Liver (tissue), 10 donors: ENCODE measurements at places on chromosomes 7 and 10.

DNA sequence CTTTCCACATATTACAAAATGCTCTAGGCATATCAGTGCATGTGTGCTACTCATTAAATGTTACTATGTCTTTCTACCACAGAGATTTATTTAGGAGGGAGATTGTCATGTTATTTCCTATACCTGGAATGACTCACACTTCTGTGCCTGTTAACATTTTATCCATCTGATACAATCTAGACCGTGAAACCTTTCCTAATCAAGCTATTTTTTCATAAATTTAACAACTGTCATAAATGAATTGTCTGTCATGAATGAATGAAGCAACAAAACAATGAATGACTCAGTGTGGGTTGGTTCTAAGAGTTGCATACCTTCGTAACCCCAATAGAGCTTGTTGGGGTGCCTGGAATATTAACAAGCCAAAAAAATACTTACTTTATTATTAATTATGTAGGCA, 554.3 kb downstream of the GRM8 start:
- DNase-seq = no peak

DNA sequence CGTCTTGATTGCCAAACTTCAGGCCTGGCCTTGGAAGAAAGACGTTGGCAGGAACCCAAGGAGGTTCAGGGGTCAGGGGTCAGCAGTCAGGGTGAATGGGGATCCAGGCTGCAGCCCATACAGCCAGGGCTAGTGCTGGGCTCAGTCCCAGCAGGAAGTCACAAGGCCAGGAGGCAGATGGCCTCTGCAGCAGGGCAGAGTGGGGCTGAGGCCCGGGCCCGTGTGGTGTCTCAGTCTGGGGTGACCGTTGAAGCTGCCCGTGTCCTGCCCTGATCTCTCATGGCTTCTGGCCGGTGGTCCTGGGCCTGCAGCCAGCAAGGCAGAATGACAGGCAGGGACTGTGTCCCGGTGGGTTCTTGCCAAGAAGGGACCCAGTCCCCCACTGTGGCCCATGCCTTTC, 26.6 kb upstream of the PURB start:
- no peak for DNase-seq

GRCh38 chr7:127914693-127915092, 116.5 kb downstream of the LRRC4 start:
- no peak for DNase-seq

GRCh38 chr7:133601617-133602016, 348.7 kb downstream of the EXOC4 start:
- no peak for DNase-seq

DNA sequence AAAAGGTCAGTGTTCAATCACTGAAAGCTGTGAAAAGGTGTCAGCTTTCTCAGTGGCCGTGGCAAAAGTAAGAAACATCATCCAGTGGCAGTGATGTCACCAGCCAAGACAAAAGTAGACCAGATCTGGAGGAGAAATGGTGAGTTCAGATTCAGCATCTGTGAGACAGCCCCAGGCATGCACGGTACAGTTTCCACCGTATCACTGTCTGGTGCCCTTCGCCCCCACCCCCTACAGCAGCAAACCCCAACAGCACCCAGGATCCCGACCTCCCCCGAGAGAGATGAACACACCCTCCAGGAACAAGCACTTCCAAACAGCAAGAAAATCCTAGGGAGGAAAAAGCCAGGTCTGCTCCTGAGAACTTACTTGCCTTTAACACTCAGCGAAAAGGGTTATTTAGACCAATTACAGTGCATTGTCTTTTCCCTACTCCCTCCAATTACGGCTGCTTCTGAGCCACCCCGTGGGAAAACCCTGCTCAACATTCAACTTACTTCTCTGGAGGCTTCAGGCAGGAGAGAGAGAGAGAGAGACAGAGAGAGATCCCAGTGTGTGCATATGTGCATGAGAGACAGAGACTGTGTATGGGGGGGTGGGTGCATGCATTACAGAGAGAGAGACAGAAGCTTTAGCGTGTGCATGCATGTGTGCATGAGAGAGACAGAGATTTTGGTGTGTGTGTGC, 189.6 kb downstream of the GRID1 start:
- DNase-seq = no peak

DNA sequence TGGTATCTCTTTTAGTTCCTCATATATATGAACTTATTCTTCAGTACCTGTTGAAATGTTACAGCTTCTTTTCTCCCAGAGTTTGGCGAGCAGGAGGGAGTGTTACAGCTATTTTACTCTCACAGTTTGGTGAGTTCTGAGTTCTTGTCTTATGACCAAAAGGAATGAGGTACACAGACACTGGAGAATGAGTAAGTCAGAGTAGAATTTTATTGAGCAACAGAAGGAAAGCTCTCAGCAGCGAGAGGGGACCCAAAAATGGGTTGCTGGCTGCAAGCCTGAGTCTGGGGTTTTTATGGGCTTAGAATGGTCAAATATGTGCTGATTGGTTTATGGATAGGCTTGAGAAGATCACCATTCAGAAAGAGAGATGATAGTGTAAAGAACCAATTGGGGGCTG, 175.2 kb downstream of the CDK14 start:
- DNase-seq = no peak

DNA sequence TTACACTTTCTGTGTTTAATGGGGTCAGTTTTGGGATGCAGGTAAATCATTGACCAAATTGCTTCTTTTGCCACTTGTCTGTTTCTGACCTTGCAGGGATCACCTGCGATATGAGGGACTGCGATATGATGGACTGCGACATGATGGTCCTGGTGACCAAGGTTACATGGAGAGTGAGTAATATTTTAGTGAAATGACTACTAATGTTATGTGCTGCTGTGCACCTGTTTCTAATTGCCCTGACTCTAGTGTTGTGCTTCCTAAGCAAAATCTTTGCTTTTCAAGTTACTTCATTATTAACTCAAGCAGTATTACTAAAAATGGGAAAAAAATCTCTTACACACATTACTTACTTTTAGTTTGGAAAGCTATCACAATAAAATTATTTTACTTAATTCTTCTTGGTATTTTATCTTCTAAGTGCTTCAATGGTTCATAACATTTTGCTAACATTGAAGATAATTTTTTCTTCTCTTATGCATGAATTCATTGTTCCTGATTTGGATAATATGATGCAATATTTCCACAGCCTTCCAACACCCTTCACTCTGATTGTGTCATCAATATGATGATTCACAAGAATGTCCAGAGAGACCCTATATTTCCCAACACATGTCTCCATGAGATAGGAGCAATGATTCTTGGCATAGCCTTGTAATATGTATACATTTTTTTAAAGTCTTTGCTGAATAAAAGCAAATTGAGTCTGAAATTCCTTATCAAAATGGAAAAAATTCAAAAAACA, 306.2 kb upstream of the AKR1E2 start:
- DNase-seq = no peak

DNA sequence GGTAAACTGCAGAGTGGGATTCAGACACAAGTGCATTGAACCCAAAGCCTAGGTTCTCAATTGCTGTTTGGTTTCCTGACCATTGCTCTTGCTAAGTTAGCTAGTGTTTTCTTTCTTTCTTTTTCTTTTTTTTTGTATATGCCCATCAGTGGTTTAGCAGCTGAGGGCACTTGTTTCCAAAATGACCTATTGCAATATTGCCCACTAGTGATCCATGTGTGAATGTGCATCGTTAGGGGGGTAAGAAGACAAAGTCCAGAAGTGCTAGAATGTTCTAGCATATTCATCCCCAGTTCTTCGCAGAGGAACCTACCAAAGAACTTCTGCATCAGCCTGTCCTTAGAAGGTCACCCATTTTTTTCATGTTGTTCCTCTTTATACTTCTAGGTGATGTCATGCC, 252.8 kb upstream of the GPR26 start:
- no peak for DNase-seq

DNA sequence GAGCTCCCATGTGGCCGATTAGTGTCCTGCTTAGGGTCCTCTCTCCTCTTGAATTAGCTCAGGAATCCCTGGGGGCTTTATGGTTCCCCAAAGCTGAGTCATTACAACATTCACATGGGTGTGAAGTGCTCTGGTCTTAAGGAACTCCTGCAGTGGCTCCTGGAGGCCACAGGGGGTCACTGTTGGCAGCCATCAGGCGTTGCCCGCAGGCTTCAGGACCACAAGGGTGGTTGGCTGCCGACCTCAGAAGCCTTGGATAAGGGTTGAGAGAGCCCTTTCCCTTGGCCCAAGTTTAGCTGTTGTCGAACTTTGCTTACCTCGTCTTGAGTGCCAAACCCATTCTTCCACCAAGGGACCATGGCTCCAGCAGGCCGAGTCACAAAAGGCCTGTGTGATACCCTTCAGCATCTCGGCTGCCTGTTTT, 61.7 kb downstream of the SH2D4B start:
- peak; percentile 46 for DNase-seq

DNA sequence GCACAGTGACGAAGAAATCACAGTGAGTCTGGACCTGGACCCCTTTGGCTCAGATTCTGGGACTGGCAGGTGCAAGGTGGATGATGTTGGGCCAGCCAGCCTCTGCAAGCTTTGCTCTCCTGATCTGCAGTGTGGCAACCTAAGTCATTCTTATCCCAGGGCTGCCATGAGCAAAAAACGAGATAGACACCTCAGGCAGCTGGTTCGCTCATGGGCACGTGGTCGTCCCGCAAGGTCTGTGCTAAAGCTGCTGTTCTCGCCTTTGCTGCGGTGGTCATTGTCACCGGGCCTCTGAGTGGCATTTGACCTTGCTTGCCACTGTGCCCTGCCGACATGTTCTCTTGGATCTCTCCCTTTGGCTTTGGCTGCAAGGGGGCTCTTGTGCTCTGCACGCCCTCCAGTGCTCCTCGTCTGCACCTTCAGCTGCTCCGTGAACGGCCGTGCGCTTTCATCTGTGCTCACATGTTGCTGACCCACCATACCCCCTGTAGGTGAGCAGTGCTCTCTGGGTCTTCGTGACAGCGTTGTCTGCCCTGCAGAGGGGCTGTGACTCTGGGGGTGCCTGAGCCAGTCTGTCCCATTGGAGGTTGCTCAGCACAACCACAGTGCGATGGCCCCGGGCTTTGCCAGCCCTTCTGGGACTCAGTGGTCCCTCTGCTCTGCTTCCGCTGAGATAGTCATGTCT, 317.0 kb downstream of the GLRX3 start:
- peak; percentile 20 for DNase-seq

- no peak for DNase-seq
Observed at GRCh38 chr10:30127120-30127541, 67.7 kb upstream of the JCAD start.

GRCh38 chr7:152476551-152476950, 40.7 kb upstream of the KMT2C start:
- no peak for DNase-seq

- no peak for DNase-seq
Observed at GRCh38 chr7:40211276-40212003, 76.6 kb downstream of the SUGCT start.

DNA sequence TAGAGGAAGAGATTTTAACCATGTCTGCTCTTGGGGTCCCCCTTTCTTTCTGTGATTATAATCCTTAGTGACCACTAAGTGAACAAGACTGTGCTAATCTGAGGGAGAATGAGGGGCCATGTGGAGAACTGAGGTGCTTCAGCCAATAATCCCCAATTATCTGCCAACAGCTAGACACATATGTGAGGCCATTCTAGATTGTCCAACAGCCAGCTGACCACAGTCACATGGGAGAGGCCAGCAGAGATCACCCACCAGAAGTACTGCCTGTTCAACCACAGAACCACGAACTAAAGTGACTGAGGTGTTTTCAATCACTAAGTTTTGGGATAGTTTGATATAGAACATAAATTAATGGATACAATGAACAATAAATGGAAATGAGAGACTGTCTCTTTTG, 74.3 kb downstream of the SEMA3E start:
- DNase-seq = no peak

DNA sequence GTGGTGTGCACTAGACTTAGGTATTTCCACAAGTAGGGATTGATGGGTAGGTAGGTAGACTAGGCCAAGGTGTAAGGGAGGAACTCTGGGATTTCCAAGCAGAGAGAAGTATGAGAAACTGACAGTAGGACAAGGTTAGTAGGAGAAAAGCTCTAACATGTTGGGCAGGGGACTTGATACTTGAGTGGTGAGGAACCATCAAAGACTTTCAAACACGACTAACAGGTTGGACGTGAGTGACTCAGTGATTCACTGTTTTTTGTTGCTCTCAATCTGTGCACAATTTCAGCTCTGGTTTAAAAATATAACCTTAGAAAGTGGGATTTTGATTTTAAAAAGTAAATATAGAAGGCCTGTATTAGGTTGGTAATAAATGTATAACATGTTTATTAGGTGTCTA, 44.4 kb downstream of the KLHDC10 start:
- no peak for DNase-seq

DNA sequence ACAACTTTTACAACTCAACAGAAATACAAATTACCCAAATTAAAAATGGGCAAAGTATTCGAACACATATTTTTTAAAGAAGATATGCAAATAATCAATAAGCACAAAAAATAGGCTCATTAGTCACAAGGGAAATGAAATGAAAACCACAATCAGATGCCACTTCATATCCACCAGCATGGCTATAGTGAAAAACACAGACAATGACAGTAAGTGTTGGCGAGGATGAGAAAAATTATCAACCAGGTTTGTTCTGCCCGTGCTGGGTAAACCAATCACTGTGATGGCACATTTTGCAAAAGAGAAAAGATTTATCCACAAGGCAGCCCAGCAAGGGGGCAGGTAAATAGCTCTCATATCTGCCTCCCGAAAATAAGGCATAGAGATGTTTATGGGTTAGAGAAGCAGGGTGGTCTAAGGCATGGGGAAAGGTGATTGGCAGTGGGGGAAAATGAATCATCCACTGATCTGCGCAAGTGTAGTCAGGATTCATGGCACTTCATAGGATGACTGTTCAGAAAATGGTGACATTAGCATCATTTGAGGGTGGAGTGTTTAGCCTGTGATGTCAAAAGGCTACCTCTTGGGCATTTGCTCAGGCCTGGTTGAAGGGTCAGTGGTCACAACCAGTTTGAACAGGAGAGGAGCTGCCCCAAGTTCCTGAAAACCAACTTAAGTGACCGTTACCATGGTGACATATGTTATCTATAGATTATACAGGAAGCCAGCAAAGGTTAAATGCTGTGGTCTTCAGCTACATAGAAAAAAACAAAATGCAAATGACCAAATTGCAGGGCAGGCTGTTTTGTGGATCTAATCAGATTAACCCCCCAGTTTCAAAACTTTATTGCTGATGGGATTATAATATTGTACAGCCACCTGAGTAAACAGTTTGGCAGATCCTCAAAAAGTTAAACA, 8.0 kb upstream of the CFAP70 start:
- no peak for DNase-seq

GRCh38 chr7:111730476-111731300, 168.4 kb upstream of the IMMP2L start:
- no peak for DNase-seq

- DNase-seq = no peak
Observed at GRCh38 chr10:113991091-113991860, 52.4 kb upstream of the ADRB1 start.

GRCh38 chr10:99143651-99144050, 92.0 kb downstream of the HPSE2 start:
- no peak for DNase-seq

DNA sequence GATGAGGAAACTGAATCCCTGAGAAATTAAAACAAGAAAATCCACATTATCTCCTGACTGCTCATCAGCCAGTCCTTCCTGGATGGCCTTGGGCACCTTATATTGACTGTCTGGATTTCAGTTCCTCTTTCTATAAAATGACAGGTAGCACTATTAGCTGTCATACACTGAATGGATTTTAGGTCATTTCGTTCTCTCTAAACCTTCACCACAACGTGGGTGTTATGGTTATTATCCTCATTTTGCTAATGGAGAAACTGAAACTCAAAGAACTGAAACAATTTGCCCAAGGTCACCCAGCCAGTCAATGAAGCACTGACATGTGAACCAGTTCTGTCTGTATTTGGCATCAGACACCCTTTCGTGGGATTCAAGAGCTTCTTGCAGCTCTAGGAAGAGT, 193.8 kb downstream of the CYP26A1 start:
- DNase-seq = no peak

- no peak for DNase-seq
Observed at GRCh38 chr7:44827567-44827966, 20.3 kb downstream of the H2AZ2 start.
